ENCODE measurements at places on chromosomes 1 and 21.

GRCh38 chr1:66943361-66943969 lies 18.7 kb downstream of the MIER1 start:
- DNase-seq, result no peak

- DNase-seq, result no peak
These were observed 104.3 kb downstream of the LACTBL1 start for GRCh38 chr1:22868331-22868730.

DNA sequence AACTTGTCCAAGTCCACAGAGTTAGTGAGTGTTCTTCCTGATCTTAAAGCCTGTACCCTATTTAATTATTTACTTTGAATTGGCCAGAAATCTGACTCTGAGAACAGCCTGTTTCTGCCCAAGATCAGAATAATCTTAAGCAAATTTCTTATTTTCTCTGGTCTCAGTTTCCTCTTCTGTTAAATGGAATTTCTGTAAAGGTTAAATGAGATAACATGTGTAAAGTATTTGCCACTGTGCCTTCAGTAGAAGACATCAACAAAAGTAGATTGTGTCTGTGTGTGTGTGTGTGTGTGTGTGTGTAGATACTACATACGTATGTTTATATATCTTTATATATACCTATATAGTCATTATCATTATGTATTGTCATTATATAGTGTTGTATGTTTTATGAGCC lies 124.2 kb upstream of the FGGY start:
- DNase-seq, result no peak

DNA sequence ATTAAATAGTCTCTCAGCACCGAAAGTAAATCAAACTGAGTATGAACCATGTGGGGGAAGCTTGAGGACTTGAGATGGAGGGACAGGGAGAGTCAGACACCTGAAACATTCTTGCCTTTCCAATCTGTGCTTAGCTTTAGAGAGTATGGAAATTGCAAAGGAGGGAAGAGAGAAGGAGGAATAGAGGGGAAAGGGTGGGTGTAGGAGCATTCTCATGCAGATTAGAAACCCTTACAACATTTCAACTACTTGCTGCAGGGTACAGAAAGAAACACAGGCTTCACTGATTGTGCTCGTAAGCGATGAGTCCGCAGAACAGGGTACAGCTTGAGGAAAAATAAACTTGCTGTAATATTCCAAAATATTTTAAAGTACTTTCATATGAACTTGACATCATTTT lies 73.8 kb downstream of the NIBAN1 start:
- no peak for DNase-seq

- no peak for DNase-seq
These were observed 63.2 kb downstream of the WNT9A start for GRCh38 chr1:227884370-227885134.

DNA sequence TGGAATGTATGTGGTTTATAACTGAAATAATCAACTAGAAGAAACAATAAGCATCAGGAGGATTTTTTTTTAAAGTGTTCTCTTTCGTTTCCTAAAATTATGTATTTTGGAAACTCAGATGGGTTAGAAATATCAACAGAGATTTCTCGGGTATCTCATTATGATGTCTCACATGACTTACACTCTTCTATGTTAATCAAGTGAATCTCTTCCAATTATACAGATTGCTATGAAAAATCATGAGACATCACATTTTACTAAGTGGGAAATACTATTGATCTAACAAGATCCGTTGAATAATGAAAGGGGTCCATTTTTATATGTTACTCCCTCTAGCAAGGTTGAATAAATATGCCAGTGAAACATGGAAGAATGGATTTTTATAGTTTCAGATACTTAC lies 54.7 kb upstream of the NRIP1 start:
- DNase-seq, result no peak

- no peak for DNase-seq
These were observed 614.1 kb downstream of the NUF2 start for GRCh38 chr1:163935738-163936374.

DNA sequence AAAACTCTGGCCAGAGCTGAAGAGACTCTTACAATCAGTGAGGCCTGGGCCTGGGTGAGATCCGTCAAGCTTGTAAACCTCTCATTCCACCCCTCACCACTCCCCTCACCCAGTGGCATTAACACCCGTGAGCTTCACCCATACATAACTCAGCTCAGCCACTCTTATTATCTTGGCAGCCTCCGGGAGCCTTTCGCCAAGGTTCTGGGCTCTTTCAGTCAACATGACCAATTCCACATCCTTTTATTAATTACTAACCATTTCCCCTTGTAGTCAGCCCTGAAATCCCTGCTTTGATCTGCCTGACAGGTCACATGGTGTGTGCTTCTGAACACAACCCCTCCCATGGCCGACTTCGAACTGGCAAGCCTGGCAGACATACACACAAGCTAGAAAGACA lies 134.8 kb downstream of the SETD4 start:
- DNase-seq, result no peak

GRCh38 chr1:229098361-229098760 lies 172.6 kb upstream of the RAB4A start:
- peak; percentile 27 for DNase-seq

GRCh38 chr1:206864939-206865671 lies at the start of gene IL20:
IL20 (plus strand) TSS chr1:206865623; CDS start chr1:206865853, 230 bp downstream.
- peak; percentile 80 for DNase-seq

GRCh38 chr1:226549094-226549936 lies 751 bp downstream of the STUM start:
- no peak for DNase-seq

DNA sequence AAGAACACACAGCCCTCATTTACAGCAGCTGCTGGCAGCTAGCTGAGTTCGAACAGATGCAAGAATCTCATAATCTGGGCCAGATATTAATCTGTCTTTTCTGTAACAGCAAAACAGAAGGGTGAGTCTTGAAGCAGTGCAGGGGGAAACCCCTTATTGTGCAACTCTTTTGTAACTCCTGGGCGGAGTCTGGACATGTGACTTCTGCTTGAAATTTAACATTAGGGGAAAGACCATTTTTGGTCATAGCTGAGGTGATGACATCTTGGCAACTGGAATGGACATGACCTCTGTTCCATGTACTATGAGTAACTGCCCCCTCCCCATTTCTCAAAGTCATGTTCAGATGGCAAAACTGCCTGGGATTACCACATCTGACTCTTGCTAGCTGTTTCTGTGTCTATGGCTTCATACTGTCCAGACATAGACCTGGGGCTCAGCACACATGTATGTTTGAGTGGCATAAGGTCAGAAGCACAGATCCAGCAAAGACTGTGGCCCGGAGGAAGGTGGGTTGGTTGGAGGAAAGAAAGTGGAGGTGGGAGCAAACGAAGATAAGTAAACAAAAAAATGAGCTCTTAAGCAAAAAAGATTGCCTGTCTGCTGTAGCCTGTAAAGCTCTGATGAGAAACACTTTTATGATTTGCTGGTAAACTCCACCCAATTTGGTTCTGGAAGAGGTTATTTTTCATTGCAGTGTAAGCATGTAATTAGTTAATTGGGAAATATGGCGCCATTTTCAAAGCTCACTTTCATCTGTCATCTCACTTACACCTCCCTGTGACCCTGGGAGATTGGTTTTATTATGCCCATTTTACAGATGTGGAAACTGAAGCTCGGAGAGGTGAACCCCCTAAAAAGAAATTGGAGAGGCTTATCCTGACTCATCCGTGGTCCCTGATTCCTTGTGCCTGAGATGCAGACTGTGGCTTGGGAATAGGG lies 26.1 kb downstream of the ETS2 start:
- peak; percentile 100 for DNase-seq

DNA sequence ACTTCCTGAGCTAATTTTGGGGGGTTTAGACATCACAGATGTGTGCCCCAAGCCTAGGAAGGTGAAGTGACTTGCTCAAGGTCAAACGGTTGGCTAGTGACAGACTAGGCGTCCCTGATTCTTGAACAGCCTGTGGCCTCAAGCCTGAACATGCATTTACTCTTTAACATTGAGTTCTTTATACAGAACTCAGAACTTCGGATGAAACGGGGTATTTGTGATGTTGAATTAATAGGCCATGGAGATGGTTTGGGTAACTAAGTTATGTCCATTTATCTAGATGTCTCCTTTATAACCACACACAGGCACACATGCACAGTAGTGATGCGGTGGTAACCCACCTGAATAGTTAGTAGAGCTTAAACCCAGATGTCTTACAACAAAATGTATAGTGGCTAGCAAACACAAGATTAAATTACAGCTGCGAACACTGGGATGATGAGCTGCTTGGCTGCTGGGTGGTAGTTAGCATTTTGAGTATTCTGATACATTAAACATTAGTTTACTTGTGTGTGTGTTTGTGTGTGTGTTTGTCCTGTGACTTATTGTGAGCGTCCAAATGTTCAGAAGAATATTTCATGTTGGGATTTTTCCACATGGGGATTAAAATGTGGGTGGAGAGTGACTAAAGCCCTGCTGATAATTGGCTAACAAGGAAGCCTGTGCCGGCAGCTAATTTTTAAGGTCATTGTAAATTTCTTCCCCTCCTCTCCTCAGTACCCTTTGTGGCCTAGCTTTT lies 2.3 kb downstream of the ATP1A1 start:
- DNase-seq, result no peak

DNA sequence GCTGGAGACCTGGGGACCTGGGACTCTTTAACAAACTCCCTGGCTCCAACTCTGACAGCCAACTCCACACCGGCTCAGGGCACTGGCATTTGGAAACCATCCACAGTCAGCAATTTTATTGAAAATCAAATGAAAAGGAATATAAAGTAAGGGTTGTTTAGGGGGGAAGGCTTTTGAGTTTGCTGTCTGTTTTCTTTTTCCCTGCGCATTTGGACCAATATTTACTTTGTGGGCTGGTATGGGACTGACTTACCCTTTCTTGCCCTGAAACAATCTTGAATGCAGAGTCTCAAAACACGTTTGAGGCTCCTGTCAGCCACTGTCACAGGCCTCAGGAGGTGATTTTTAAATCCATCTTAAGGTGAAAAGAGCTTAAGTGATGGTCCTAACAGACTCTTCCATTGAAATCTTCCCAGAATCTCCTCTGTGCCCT lies 15.4 kb upstream of the EFHD2 start:
- DNase-seq, result no peak

GRCh38 chr21:32257962-32258785 lies 20.7 kb downstream of the MIS18A start:
- DNase-seq, result peak; percentile 81

DNA sequence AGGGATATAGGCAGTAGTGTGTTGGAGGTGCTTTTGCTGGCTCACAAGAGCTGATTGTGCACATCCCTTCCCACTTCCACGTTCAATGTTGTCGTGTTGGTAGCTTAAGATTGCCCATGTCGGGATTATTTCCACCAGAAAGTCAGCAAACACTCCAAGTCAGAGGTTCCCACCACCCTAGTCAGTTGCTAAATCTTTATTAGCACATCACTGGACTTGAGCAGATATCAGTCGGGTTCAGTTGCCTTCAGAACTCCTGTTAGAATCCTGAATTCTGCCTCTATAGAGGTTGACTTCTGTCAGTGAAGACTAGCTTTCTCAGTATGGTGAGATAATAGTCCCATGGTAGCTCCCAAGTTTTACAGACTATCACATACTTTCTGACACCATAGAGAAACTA lies 10.5 kb downstream of the AGL start:
- no peak for DNase-seq

DNA sequence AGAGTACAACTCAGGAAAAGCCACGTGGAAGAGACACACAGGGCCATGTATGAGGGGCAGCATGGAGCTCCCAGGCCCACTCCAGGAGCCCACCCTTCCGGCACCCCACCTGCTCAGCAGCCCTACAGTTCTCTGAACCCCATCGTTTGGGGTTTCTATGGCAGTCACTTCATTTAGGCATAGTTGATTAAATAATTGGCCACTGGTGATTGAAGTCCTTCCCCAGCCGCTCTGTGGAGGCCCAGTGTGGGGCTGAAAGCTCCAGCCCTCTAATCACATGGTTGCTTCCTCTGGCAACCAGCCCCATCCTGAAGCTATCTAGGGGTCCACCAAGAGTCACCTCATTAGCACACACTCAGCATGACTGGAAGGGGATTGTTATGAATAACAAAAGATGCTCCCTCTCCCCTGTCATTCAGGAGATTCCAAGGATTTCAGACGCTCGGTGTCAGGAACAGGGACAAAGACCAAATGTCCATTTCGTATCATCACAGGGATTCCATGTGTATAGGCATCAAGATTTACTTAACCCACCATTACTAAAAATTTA lies 12.2 kb upstream of the S100A7A start:
- no peak for DNase-seq

- no peak for DNase-seq
These were observed 69.2 kb downstream of the PRDM2 start for GRCh38 chr1:13769212-13769611.

GRCh38 chr1:11935057-11935412 lies 518 bp downstream of the PLOD1 start:
- no peak for DNase-seq
